ENCODE measurements at places on chromosomes 4 and X.

DNA sequence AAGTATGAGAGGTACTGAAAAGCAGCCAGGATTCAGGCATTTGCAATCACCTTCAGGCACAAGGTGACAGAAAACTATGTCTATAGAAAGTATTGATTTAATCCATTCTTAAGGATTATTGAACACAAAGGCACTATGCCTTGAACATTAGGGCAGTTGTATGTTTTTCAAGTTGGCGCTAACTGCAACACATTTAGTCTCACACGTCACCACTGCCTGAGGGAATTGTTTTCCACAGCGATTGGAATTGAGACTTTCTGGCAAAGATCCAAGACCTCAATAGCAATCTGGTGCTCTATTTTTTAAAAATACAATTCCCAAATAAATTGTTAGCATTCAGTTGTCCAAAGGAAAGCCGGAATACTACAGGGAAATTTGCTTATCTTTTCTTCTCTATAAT is 52.7 kb upstream of the FTHL17 start:
- DNase-seq = no peak

DNA sequence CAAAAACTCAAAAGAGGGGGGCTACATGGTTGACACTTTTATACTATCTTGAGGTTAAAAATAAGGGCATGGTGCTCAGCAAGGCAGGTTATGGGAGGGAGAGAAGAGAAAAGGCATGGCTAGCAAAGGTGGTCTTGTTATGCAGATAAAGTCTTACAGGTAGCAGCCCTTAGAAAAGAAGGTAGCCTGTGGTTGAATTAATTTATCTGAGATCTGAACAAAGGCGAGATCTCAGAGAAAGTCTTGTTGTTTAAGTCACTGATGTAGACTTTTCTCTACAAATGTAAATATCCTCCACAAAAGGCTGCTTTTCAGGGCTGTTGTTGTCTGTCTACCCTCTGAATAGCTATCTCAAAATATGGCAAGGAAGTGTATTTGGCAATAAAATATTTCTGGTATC is 1250.4 kb downstream of the PCDH18 start:
- DNase-seq = no peak

DNA sequence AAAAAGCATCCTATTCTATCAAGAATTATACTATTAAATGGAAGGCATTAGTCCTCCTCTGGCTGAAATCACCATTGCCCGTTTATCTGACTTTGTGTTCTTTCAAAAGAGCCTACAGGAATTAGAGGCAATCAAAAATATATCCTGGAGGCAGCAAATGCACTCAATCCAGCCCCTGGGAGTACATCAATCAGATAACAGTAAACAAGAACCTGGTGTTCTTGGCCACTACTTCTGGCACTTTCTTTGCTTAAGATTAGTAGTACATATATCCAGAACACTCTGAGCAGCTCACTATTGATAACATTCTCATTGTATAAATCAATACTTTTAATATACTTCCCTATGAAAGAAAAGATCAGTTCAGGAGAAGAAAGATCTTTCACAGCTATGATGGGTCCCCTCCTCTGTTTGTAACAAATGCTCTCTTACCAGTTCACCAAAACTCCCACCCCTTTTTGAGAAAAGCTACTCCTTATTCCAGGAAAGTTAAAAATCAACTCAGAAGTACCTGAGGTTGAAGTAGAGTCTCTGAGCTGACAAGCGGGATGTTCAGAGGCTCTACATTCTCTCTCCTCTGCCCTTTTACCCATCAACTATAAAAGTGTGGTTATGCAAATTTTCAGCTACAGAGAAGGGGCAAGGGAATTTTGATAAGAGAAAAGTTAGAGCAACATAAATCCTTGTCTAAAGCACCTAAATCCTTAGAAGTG is 176.0 kb downstream of the COX18 start:
- DNase-seq = no peak

DNA sequence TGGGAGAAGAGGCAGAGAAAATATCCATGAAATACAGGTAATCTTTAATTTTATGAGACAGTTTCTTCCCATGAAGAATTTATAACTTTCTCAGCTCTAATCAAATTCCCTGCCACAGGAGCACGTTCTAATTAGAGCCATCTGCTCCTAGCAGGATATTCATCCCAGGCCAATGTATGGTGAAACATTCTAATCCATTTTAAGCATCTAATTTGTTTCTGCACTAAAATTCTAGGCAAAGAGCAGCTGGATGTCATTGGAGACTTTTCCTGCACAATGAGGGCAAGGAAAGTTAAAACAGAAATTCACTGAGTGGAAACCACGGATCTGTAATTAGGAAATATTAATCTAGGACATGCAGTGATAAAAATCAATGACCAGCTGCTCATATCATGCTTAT is 107.7 kb upstream of the ZFP42 start:
- DNase-seq = no peak

DNA sequence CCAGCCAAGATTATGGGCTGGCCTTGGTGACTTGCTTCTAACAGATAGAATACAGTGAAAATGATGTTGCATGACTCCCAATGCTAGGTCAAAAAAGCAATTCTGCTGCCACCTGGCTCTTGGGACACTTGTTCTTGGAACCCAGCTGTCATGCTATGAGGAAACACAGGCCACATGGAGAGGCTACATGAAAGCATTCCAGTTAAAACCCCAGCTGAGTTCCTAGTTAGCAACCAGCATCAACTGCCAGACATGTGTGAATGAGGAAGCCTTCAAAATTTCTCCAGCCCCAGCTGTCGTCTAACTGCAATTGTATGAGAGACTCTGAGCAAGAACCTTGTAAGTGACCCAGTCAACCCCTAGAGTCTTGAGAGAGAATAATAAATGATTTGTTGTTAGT is 105.2 kb upstream of the FGF16 start:
- DNase-seq = no peak

GRCh38 chr4:83569987-83570386 is 34.1 kb downstream of the GPAT3 start:
- DNase-seq = no peak

GRCh38 chr4:159222043-159222552 is 119.2 kb downstream of the RAPGEF2 start:
- no peak for DNase-seq

- DNase-seq = no peak
These were observed 685 bp downstream of the LCORL start for GRCh38 chr4:18020671-18021469.

GRCh38 chr4:26787461-26788340 is 72.9 kb upstream of the STIM2 start:
- DNase-seq = no peak

DNA sequence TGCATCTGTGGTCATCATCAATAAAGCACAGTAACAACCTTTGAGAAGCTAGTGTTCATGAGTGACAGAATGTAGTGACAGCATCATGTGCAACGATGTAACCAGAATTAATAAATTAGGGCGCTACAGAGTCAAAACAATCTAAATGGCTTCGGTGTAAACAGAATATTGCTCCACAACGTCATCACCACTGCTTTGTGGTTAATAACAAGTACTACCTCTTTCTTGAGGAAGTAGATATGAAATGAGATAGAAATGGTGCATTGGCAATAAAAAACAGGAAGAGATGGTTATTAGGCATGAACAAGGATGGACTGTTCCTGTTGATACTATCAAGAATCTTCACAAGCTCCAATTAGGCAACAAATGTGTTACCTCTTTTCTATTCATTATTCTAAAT is 8.7 kb upstream of the PDHA2 start:
- DNase-seq = no peak

- no peak for DNase-seq
These were observed 554.3 kb upstream of the TENM3 start for GRCh38 chr4:181688872-181689271.

- DNase-seq = no peak
These were observed 166.8 kb downstream of the TLL1 start for GRCh38 chr4:166039822-166040221.

- DNase-seq = no peak
These were observed 98.8 kb upstream of the IQCM start for GRCh38 chr4:149914119-149915115.

DNA sequence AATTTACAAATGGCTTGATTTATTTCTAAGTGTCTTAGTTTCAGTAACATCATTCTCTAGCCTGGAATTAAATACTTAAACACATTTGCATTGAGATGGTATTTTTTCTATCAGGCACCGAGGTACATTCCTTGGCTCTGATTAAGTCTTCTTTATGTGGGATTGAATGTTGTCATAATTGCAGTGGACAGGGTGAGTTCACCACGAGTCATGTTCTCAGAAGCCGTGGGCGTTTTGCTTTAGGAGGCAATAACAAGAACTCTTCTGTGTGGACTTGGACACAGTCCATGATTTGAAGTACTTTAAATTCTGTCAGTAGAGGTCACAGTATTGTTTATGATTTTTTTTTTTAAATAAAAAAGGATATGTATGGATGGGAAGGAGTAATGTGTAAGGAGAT is 57.1 kb upstream of the EFHC2 start:
- DNase-seq = no peak

GRCh38 chrX:70455366-70456202 is 10.9 kb downstream of the DLG3 start:
- DNase-seq = no peak

DNA sequence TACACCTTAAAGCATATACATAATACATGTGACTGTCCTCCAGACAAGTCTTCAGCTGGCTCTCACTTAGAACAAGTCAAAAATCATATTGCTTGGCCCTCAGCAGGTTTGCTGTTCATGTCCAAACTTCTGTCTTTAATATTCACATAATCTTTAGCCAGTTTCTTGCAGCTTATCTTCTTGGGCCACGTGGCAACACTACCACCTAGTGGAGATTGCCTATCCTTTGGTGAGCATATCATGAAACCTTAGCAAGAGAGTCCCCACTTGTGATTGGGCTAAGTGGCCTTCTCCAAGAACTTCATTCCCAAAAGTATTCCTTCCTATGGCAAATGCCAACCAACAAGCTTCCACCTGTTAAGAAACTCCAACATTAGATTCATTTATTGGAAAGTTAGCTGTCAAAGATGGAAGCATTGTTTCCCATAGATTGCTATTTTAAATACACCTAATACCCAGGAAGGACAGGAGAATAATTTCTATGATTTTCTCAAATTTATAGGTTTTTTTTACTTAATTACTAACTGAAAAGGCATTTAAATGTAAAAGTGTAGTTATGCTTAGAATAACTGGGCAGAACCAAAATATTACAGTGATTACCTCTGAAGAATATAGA is 231.9 kb upstream of the INTU start:
- DNase-seq = no peak

DNA sequence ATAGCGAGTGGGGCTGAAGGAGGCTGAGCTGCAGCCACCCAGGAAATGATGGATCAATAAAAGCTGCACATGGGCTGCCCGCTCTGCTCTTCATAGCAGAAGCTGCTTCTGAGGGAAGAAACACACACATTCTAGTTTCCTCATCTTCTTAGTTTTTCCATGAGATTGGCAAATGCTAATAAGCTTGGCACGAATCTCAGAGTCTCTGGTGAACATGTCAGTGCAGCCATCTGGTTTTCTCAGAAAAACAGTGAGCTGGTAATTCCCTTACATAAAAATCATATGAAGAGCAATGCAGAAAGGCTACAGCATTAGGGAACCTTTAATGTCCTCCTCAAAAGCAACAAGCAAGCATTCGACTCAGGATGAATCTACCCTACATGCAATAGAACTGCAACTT is 69.9 kb downstream of the GATB start:
- DNase-seq = no peak

GRCh38 chrX:48076343-48076742 is 4.9 kb upstream of the ZNF630 start:
- no peak for DNase-seq

DNA sequence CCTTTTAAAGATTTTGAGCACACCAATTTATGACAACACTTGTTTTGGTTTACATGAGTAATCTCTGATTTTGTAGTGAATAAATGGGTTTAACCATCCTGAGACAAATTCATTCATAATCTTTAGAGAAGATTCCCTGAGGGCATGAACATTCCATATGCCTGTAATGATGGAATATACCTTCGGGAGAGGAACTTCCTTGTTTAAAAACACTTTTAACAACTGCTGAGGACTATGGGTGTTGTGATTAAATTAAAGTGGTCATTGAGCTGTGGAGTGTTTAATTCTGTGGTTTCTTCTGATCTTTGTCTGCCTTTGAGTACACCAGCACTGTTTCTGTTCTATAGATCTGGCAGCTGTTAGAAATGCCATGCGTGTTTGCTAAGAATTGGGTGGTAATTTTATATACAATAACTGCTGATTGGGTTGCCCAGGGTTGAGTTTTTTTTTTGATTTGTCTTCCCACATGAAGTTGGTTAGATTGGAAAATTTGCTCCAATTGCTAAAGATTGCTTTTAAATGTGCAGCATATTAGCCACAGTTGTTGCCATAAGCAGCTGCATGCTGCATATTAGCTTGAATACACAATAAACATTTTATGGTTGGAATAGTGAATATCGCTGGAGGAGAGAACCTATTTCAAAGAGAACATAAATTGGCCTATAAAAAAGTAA is 86.8 kb downstream of the DCLK2 start:
- DNase-seq = no peak

DNA sequence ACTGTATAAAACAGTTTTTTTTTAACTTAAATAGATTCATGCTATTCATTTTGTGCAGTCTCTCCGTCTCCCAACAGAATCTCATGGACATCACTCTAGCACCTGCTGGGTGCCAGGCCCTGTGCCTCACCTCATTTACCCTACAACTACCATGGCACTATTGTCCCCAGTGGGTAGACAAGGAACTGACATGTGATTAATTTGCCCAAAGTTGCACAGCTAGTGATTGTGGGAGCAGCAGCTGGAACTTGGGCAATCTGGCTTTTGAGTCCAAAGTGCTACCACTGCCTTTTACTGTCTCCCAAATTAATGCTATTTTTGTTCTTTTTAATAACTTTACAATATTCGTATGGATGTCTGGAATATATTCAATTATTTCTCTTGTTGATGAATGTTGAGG is 11.2 kb upstream of the PGRMC2 start:
- DNase-seq = no peak

- DNase-seq = no peak
These were observed 351.3 kb downstream of the SLC7A11 start for GRCh38 chr4:137890812-137891211.

DNA sequence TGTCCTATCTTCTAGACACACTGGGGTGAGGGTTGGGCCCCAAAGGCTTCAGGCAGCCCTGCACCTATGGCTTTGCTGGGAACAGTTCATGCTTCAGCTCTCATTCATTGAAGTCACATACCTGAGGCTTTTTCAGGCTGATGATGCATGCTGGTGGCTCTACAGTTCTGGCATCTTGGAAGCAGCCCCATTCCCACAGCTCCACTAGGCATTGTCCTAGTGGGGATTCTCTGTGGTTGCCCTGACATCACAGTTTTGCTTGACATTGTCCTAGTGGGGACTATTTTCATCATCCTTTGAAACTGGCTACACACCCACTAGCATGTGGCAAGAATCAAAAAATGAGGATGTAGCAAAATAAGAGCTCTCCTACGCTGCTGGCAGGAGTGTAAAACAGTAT is 37.7 kb upstream of the C4orf17 start:
- DNase-seq = no peak
